ENCODE measurements at places on chromosomes 12 and 14. TPM values are rescaled to one million over a fixed set of nuclear protein-coding genes. Genes with fewer than 3 reads are reported as not detected.

LRRC10 gene
- total RNA-seq = not detected

DNA sequence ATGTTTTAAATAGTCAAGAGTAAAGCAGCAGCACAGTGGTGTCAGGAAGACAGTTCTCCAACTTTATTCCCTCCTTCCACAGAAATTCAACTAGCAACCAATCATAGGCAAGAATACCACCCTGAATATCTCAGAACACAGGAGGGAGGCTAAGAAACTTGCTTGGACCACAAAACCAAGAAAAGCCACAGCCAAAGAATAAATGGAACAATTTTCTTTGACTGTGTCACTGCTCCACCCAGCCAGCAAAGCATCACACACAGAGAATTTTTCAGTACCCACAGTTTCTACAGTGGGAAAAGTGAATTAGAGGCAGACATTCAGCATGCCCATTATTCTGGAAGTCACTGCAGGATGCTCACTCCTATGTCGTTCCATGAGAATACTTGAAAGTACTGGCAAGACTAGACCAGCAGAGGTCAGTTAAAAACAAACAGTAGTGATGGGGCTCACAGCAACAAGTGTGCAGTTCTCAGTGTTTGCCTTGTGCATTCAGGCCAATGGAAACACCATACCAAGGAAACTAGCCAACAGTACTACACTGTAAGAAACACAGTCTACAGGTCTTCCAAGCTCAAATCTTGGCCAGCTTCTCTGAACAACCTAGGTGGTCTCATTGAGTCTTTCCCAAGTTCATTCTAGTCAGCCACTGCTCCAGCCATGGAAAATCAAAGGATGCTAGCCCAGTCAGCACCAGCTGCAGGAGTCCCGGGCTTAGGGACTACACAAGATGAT lies 56.8 kb upstream of the FOXG1 start:
- DNase-seq = peak; percentile 7

GRCh38 chr12:107318556-107318805 lies 225.1 kb upstream of the CRY1 start:
- DNase-seq = no peak

KERA gene
- total RNA-seq = not detected

DNA sequence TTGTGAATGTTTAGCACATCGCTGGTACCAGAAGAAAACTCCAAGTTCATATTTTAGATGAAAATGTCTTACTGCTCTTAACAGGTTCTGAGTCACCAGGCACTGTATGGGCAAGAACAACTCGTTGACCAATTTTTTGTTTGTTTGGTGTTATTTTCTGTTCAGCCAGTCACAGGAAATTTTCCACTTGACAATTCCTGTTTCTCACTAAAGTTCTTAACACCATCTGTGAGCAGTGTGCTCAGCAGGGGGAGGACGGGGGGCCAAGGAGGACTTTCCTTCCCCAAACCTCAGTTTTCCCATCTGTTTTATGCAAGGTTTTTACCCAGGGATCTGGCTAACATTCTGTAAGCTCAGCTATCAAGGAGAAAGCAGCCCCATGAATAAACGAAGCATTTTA lies 3.0 kb downstream of the NUAK1 start:
- DNase-seq = no peak

- no peak for DNase-seq
These were observed 143.1 kb downstream of the PCNX1 start for GRCh38 chr14:71050227-71050823.

- DNase-seq = peak; percentile 31
These were observed 112.3 kb upstream of the BCL2L14 start for GRCh38 chr12:11958221-11959091.
